ENCODE measurements at places on chromosomes 5 and 9. TPM values are rescaled to one million over a fixed set of nuclear protein-coding genes. Genes with fewer than 3 reads are reported as not detected.

Gene PROP1
- not detected for total RNA-seq

Gene PPIC
- total RNA-seq: 14.1 TPM

Gene SMIM23
- total RNA-seq: not detected

Gene CER1
- total RNA-seq: not detected

Gene GIN1
- total RNA-seq: 9.2 TPM

Gene SLC9A3
- 23.2 TPM for total RNA-seq

Gene SNCB
- total RNA-seq: not detected

GRCh38 chr9:13427587-13427986 is 148.1 kb upstream of the MPDZ start:
- no peaks in the 10 kb centered on the region for H3K27me3 ChIP-seq
- DNase-seq: no peak
- H3K4me1 ChIP-seq: no peaks in the 10 kb centered on the region
- no peak overlapping the region for H3K4me3 ChIP-seq
- H3K27ac ChIP-seq: no peak overlapping the region

DNA sequence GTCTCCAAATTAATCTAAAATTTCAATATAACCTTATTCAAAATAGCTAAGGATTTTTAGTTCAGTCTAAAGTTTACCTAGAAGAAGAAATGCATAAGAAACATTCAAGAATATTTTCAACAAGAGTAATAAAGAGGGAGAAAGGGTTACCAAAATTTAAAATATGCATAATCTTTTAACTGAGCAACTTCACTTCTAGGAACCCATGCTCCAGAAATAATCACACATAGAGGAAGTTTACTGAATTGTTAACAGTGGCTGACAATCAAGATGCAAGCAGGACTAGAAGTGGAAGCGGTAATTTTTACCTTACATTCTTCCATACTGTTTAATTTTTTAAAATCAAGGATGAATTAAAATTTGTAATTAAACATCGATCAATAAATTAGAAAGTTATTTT is 1.9 kb downstream of the PJA2 start:
- H3K36me3 ChIP-seq: no peaks in the 10 kb centered on the region
- H3K27me3 ChIP-seq: no peaks in the 10 kb centered on the region
- no peak for DNase-seq
- no peak overlapping the region for H3K4me3 ChIP-seq
- peaks cover 23% of the 10 kb centered on the region for H3K4me1 ChIP-seq

GRCh38 chr9:72753266-72753893 is 199.5 kb downstream of the ALDH1A1 start:
- H3K4me1 ChIP-seq: no peaks in the 10 kb centered on the region
- H3K27me3 ChIP-seq: no peaks in the 10 kb centered on the region
- H3K36me3 ChIP-seq: no peaks in the 10 kb centered on the region
- no peak overlapping the region for H3K4me3 ChIP-seq
- no peak for DNase-seq

GRCh38 chr9:101326501-101326900 is 58.3 kb downstream of the BAAT start:
- no peaks in the 10 kb centered on the region for H3K27me3 ChIP-seq
- no peaks in the 10 kb centered on the region for H3K4me1 ChIP-seq
- no peak for DNase-seq
- no peaks in the 10 kb centered on the region for H3K36me3 ChIP-seq
- H3K4me3 ChIP-seq: no peak overlapping the region

DNA sequence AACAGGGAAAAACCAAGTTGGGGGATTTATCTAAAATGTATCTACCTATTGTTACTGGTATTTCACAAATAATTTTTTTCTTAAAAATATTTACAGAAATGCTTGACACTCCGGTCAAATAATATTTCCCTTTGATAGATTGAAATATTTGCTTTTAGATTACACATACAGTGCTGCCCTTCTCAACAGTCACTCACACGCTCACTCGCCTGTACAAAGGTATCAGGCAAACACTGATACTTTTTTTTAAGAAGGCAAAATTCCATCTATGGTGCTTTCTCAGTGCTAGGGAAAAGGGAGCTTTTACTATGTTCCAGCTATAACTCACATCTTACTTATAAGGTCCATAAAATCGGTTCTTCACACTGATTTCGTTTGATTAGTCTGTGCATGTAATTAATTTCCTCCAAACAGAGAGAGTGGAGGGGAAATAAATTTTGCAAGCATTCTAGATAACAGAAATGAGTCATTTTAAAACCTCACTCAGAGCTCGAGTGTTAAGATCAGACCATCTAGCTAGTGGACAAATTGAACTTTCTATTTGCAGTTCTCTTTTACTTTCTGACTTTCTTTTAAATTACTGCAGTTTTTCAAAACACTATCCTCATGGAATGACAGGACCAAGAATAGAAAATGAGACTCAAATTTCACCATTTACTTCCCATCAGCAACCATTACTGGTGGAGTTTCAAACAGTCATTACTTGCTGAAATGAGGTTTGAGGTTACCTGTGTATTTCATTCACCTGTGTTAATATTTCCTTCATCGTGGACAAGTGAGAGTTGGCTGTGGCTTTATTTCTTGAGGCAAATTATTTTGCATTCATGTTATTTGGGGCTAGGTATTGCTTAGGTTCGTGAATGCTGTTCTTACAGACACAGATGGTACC is 273.2 kb downstream of the RAB3C start:
- no peaks in the 10 kb centered on the region for H3K27me3 ChIP-seq
- no peak for DNase-seq
- no peaks in the 10 kb centered on the region for H3K36me3 ChIP-seq
- no peak overlapping the region for H3K4me3 ChIP-seq
- H3K4me1 ChIP-seq: no peaks in the 10 kb centered on the region

DNA sequence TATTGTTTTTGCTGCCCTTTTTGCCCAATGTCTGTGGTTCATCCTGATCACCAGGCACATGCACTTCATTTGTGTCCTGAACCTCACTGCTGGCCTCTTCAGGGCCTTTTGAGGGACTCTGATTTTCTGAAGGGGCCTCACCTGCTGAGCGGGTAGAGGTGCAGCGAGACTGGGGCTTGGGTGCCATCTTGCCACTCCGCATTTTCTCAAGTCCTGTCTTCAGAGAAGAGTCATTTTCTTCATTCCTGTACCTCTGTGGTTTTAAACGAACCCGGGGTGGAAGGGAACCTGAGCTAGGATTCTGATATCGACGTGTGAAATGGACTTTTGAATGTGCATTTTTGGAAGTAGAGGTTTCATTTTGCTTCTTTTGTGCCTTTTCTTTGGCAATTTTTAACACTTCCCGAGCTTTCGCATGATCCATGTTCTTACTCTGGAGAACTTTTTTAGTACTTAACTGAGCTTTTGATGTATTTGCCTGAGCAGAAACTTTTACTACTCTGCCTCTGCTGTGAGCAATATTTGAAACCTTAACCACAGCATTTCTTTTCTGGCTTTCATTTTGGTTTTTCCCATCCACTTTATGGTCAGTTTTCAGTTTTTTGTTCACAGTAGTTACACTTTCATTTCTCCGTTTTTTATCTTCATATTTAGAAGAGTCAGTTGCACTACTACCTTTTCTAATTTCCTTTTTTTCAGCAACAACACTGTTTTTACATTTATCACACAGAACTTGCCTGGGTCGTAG is 26.1 kb downstream of the PWWP2A start:
- no peak for DNase-seq
- no peak overlapping the region for H3K4me3 ChIP-seq
- H3K4me1 ChIP-seq: no peaks in the 10 kb centered on the region
- H3K27me3 ChIP-seq: no peaks in the 10 kb centered on the region
- H3K27ac ChIP-seq: no peak overlapping the region

DNA sequence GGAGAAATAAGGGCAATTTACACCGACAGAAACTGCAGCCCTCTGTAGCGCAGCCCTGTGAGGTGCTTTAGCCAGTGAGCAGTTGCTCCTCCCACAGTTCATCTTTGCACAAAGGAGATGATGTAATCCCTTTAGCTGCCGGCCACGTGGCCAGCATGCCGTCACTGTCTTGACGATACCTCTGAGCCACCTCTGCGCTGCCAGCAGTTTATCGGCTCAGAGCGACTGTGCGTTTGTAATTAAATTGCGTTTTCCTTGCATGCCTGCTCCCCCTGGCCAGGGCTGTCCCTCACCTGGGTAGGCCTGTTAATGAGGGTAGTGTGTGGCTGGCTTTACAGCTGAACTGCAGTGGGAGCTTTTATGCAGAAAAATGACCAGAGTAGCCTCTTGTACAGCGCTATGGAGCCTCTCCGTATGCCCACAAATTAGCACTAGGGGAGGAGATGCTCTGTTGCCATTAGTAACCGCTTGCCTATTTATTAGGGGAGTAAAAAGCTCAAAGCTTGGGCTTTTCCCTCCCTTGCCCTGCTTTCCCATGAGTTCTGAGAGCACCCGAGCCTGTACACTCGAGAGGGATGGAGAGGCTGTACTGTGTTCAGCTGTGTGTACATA is 107.0 kb downstream of the TRIO start:
- H3K4me1 ChIP-seq: peaks cover 14% of the 10 kb centered on the region
- H3K4me3 ChIP-seq: peak overlapping the region; percentile 25
- no peaks in the 10 kb centered on the region for H3K36me3 ChIP-seq
- peak overlapping the region; percentile 21 for H3K27ac ChIP-seq
- H3K27me3 ChIP-seq: no peaks in the 10 kb centered on the region

DNA sequence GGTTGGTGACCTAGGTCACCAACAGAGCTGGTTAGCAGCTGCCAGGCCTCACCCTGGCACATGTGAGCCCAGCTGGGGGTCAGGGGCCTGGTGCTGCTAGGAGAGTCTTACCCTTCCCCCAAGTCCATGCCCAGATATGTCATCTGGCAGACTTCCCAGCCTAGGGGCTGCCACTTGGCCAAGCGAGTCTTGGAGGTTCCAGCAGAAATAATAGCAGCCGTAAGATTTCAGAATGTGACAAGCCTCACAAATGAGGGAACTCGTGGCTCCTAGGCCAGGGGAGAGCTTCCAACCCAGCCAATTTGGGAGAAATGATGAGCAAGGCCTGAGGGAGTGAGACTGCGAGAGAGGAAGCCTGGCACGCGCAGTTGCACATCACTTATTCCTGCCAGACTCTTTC is 11.1 kb downstream of the URM1 start:
- no peaks in the 10 kb centered on the region for H3K4me1 ChIP-seq
- H3K36me3 ChIP-seq: peaks cover 9% of the 10 kb centered on the region

- no peaks in the 10 kb centered on the region for H3K27me3 ChIP-seq
- no peak overlapping the region for H3K4me3 ChIP-seq
- no peak overlapping the region for H3K27ac ChIP-seq
- peaks cover 21% of the 10 kb centered on the region for H3K36me3 ChIP-seq
- H3K4me1 ChIP-seq: peaks cover 24% of the 10 kb centered on the region
These were observed 2.7 kb upstream of the TRIM52 start for GRCh38 chr5:181263633-181264032.

DNA sequence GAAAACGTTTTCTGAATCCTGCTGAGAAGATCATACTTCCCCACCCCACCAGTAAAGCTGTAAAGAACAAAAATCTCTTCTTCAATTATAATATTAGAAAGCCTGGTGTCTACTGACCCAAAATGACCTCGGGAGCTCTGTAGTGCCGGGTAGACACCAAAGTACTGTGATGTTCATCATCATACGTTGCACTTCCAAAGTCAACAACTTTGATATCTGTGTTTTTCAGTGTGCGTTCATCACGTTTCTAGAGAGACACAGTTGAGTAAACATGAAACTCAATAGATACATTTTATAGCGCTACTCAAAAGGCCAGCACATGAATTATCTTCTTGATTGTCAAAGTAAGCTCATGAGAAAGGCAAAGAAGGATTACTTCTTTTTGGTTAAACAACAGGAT is 14.6 kb downstream of the CLK4 start:
- no peak for DNase-seq
- no peak overlapping the region for H3K27ac ChIP-seq
- H3K36me3 ChIP-seq: peaks cover 26% of the 10 kb centered on the region

DNA sequence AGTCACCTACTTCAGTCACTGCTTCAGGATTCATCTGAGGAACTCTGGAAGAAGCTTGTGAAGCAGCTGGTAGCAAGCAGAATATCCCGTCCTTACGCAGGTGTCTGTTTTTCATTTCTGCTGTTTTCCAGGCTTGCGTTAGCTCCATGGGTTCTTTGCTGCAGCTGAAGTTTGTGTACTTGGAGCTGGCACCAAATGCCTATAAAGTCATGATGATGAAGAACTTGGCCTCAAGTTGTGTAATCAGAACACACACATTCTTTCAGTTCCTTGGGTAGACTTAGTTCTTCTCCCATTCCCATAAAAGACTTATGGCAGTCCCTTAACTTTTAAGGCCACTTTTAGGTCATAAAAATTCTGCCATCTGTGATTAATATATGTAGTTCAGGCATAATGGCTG is 116.7 kb downstream of the LRRC70 start:
- H3K4me3 ChIP-seq: no peak overlapping the region
- H3K4me1 ChIP-seq: no peaks in the 10 kb centered on the region
- H3K27me3 ChIP-seq: no peaks in the 10 kb centered on the region
- no peak overlapping the region for H3K27ac ChIP-seq
- H3K36me3 ChIP-seq: no peaks in the 10 kb centered on the region
- DNase-seq: no peak

GRCh38 chr5:133052317-133053175 is 733 bp downstream of the HSPA4 start:
- H3K36me3 ChIP-seq: no peaks in the 10 kb centered on the region
- H3K4me1 ChIP-seq: no peaks in the 10 kb centered on the region
- DNase-seq: no peak
- H3K4me3 ChIP-seq: peak overlapping the region; percentile 97

GRCh38 chr5:107418902-107419301 is 251.8 kb downstream of the EFNA5 start:
- DNase-seq: no peak
- no peaks in the 10 kb centered on the region for H3K4me1 ChIP-seq
- H3K27me3 ChIP-seq: no peaks in the 10 kb centered on the region
- no peaks in the 10 kb centered on the region for H3K36me3 ChIP-seq
- no peak overlapping the region for H3K27ac ChIP-seq

GRCh38 chr5:61048534-61048933 is 103.5 kb downstream of the NDUFAF2 start:
- peaks cover 18% of the 10 kb centered on the region for H3K4me1 ChIP-seq
- no peaks in the 10 kb centered on the region for H3K27me3 ChIP-seq
- no peak for DNase-seq
- no peaks in the 10 kb centered on the region for H3K36me3 ChIP-seq
- no peak overlapping the region for H3K27ac ChIP-seq
- H3K4me3 ChIP-seq: no peak overlapping the region

GRCh38 chr5:172683645-172684471 is 42.8 kb downstream of the NEURL1B start:
- peaks cover 30% of the 10 kb centered on the region for H3K36me3 ChIP-seq
- DNase-seq: no peak
- no peaks in the 10 kb centered on the region for H3K27me3 ChIP-seq
- H3K4me1 ChIP-seq: no peaks in the 10 kb centered on the region
- no peak overlapping the region for H3K27ac ChIP-seq

DNA sequence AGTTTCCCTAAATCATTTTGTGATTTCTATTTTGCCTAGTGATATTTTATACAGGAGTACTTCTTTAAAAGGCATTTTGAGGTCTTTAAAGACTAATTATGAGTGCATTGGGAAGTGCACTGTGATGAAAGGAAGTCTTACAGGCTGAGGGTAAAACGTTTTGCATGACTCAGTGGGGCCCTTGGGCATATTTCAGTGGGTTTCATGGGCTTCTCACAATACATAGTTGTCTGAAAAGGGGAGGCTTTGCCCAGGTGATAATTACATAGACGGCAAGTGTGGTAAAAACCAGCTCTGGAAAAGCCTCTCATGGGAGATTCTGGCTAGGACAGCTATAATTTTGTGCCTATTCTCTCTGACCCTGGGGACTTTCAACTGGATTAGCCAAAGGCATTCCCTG is 387.2 kb downstream of the ARHGEF28 start:
- no peak overlapping the region for H3K4me3 ChIP-seq
- no peak for DNase-seq
- peaks cover 9% of the 10 kb centered on the region for H3K4me1 ChIP-seq
- H3K27me3 ChIP-seq: no peaks in the 10 kb centered on the region

All from tibial nerve (tissue), 4 donors.